ENCODE measurements at places on chromosomes 5 and 9.

DNA sequence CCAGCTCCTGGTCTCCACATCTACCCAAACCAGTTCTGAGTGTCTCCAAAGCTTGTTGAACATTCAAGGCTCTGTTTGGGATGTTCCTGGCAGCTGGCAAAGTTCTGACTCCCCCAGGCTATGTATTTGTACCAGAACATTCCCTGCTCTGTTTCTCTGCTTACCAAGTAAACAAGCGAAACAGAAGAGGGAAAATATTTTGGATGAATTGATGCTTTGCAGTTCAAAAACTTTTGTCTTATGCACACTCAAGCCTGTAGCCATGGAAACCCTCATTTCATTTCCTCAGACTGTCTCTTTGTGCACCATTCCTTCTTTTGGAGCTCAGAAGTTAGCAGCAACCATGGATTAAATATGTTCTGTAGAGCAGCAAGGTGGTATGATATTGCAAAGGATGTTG is 145.8 kb downstream of the ACTL7B start:
- DNase-seq = no peak

- DNase-seq = peak; percentile 47
These were observed 9.7 kb upstream of the NEK6 start for GRCh38 chr9:124248066-124248465.

DNA sequence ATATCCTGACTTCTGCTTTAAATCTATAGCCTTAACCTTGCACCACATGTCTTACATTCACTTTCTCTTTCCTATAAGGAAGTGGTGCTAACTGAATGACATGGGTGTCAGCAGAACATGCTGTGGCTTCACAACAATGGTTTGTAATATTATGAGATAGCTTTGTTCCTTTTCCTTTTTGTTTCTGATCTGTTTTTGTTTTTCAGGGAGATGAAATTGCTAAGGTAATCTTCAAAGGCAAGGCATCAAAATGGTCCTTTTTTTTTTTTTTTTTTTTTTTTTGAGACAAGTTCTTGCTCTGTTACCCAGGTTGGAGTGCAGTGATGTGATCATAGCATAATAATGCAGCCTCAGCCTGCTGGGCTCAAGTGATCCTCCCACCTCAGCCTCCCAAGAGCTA is 53.6 kb upstream of the RANBP6 start:
- DNase-seq = peak; percentile 41

GRCh38 chr5:160171666-160172065 is 52.4 kb upstream of the PWWP2A start:
- no peak for DNase-seq

DNA sequence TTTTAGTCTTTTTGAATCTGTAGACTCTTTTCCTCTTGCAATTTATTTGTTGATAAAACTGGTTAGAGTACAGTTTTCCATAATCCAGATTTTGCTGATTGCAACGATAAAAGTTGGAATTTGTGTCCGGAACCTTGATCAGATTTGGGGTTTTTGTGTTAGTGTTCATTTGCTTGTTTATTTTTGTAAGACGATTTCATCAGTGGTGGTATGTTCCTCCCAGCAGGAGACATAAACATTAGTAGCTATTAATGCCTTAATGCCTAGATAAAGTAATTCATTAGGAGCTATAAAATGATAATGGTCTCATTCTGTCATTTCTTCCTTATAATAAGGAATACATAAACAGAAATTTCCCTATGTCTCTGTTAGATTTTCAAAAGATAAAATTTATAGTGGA is 21.3 kb downstream of the RPS6 start:
- no peak for DNase-seq

DNA sequence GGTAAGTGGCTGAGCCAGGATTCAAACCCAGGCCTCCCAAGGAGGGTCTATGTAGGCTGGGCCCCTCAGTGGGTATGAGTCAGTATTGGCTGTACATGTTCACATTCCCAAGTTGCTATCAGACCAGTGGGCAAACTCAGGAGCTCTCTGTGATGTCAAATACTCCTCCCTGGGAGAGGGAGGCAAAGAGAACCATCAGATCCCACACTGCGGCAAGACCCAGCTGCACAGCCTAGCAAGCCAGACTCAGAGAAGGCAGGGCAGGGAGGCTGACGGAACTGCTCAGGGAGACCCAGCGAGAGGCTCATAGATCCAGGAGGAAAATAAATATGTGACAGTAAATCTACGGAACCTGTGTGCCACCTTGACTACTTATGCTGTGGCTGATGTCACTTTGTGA is 42.6 kb upstream of the SAP30L start:
- DNase-seq = no peak

DNA sequence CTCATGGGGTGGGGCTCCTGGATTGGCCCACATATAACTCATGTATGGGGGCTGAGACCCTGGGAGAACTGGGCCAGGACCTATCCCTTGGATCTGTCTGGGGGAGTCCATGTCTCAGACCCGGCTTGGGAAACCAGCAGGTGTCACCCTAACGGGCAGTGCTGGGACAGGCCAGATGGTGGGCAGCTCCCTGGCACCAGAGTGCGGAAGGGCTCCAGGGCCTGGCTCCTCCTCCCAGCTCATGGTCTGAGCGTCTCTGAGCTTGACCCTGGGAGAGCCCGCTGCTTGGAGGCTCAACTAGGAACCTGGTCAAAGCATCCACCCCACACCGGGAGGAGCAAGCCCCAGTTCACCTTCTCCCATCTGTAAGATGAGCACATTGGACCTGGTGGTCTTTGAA is 15.5 kb upstream of the NCS1 start:
- DNase-seq = no peak

DNA sequence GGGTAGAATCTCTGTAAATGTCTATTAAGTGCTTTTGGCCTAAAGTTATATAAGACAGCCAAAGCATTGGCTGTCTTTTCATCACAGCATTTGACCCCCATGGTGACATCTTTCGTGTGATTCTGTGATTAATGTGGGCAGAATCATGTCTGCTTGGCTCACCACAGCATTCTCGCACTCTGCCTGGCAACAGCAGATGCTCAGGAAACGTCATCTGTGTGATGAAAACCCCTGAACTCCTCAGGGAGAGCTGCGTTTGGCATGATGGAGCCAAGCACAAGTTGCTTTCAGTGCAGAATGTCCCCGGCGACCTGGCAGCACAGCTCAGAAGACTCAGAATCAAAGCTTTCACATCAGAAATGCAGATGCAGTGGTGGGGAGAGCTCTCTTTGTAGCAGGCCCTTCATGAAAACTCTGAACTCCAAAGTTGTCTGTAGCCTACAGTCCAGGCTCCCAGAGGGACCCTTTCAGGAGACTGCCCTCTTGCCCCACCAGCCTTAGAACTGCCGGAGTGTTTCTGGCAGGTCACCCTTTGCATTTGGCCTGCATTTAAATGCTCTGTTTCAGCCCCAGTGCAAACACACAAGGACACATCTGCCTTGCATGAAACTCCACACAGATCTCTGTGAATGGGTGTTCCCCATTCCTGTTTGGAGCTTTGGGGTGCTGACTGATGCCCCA is 155.6 kb upstream of the PANK3 start:
- DNase-seq = no peak

DNA sequence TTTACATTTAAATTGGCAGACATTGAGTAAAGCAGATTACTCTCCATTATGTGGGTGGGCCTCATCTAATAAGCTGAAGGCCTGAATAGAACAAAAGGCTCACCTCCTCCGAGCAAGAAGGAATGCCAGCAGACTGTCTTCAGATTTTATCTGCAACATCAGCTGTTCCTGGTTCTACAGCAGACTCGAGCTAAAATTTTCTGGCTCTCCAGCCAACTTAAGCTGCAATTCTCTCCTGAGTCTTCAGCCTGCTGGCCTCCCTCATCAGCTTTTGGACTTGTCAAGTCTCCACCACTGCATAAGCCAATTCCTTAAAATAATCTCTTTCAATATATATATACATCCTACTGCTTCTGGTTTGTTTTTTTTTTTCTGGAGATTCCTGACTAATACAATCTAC is 12.5 kb downstream of the TRPM3 start:
- no peak for DNase-seq

Measured in hematopoietic multipotent progenitor cell treated with erythropoietin and hydrocortisone succinate and interleukin-3 and kit ligand, for 6 days (in vitro differentiated cells).